Endothelial cell of umbilical vein (primary cell): ENCODE measurements at places on chromosomes 5 and 9. TPM values are rescaled to one million over a fixed set of nuclear protein-coding genes. Genes with fewer than 3 reads are reported as not detected.

GRCh38 chr9:76441551-76442322, 17.2 kb upstream of the GCNT1 start:
- no peaks in the 10 kb centered on the region for H3K27me3 ChIP-seq
- H3K27ac ChIP-seq, result peak overlapping the region; percentile 53
- peak; percentile 77 for DNase-seq
- H3K4me1 ChIP-seq, result peaks cover 8% of the 10 kb centered on the region

DNA sequence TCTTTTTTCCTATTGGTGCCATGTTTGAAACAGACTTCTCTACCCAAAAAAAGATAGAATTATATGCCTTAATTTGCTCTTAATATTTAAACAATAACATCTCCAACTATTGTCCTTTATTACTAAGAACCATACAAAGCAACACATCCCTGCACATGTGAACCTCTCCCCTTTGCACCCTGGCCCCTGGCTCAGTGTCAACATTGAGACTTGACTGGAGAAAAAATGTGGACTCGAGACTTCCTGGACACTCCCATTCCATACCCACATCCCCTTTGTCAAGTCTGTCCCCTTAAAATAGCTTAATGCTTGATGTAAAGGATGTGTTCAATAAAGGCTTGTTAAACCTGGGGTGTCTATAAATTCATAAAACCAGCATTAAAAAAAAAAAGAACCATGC, 53.2 kb downstream of the TTC39B start:
- H3K4me3 ChIP-seq, result no peak overlapping the region
- H3K27me3 ChIP-seq, result no peaks in the 10 kb centered on the region
- H3K36me3 ChIP-seq, result no peaks in the 10 kb centered on the region
- DNase-seq, result no peak
- peak overlapping the region; percentile 14 for H3K27ac ChIP-seq

- H3K27ac ChIP-seq, result no peak overlapping the region
- no peaks in the 10 kb centered on the region for H3K36me3 ChIP-seq
- no peaks in the 10 kb centered on the region for H3K27me3 ChIP-seq
- no peak for DNase-seq
These were observed 290.8 kb downstream of the YTHDC2 start for GRCh38 chr5:113804264-113804663.

The PRR16 gene
- total RNA-seq, result 0.91 and 2.3 TPM in 2 replicates
